Panc1 (cell line): ENCODE measurements at places on chromosomes 3 and 15. TPM values are rescaled to one million over a fixed set of nuclear protein-coding genes. Genes with fewer than 3 reads are reported as not detected.

Gene SEMA5B
- total RNA-seq, result 1.2 TPM

Gene FEZF2
- not detected for total RNA-seq

Gene ANKRD63
- total RNA-seq, result 0.72 TPM

Gene KBTBD13
- not detected for total RNA-seq

Gene HRG
- not detected for total RNA-seq

Gene FSTL1
- 9.2 TPM for total RNA-seq

Gene NOX5
- total RNA-seq, result 0.26 TPM

Gene PIK3R4
- total RNA-seq, result 26.1 TPM

Gene ALDH1L1
- total RNA-seq, result 0.36 TPM

Gene HMCES
- 94.6 TPM for total RNA-seq

Gene SLC22A13
- total RNA-seq, result 0.33 TPM

Gene CELF6
- total RNA-seq, result not detected

Gene PLA2G4E
- total RNA-seq, result not detected

Gene UNC13C
- not detected for total RNA-seq

Gene TTLL13
- 0.39 TPM for total RNA-seq

Gene SNX33
- total RNA-seq, result 17.0 TPM

Gene BBX
- total RNA-seq, result 28.5 TPM

Gene TMEM212
- total RNA-seq, result not detected

Gene SLC24A5
- total RNA-seq, result not detected

Gene CHRM5
- not detected for total RNA-seq

Gene GOLGA8Q
- total RNA-seq, result 1.1 TPM

Gene NRG4
- 0.39 TPM for total RNA-seq

Gene MASP1
- not detected for total RNA-seq

Gene PP2D1
- total RNA-seq, result not detected

Gene SEMA6D
- 0.03 TPM for total RNA-seq

Gene CPNE9
- total RNA-seq, result 0.13 TPM

Gene FETUB
- total RNA-seq, result not detected

Gene TMEM108
- 0.41 TPM for total RNA-seq

Gene SLC22A14
- 0.13 TPM for total RNA-seq

Gene HDC
- total RNA-seq, result not detected

Gene PCSK6
- total RNA-seq, result 10.6 TPM

Gene CPNE4
- not detected for total RNA-seq

Gene PFKFB4
- total RNA-seq, result 6.0 TPM

Gene EXD1
- total RNA-seq, result 0.15 TPM

Gene THRB
- total RNA-seq, result 3.9 TPM

Gene GMPPB
- total RNA-seq, result 28.4 TPM

Gene CSTA
- not detected for total RNA-seq

Gene CHAC1
- total RNA-seq, result 15.5 TPM

Gene ZWILCH
- total RNA-seq, result 39.9 TPM

Gene NR2E3
- 0.98 TPM for total RNA-seq

Gene BRK1
- total RNA-seq, result 81.9 TPM

Gene SOX14
- not detected for total RNA-seq

Gene SCG5
- 0.67 TPM for total RNA-seq

Gene COL8A1
- 0.13 TPM for total RNA-seq

Gene SHF
- 3.0 TPM for total RNA-seq

Gene CDCP1
- 47.8 TPM for total RNA-seq

Gene SENP8
- 2.9 TPM for total RNA-seq

Gene HGD
- total RNA-seq, result 0.59 TPM
